ENCODE measurements at places on chromosomes 4 and X.

GRCh38 chr4:120406960-120407359, 340.3 kb upstream of the MAD2L1 start:
- no peak for DNase-seq

DNA sequence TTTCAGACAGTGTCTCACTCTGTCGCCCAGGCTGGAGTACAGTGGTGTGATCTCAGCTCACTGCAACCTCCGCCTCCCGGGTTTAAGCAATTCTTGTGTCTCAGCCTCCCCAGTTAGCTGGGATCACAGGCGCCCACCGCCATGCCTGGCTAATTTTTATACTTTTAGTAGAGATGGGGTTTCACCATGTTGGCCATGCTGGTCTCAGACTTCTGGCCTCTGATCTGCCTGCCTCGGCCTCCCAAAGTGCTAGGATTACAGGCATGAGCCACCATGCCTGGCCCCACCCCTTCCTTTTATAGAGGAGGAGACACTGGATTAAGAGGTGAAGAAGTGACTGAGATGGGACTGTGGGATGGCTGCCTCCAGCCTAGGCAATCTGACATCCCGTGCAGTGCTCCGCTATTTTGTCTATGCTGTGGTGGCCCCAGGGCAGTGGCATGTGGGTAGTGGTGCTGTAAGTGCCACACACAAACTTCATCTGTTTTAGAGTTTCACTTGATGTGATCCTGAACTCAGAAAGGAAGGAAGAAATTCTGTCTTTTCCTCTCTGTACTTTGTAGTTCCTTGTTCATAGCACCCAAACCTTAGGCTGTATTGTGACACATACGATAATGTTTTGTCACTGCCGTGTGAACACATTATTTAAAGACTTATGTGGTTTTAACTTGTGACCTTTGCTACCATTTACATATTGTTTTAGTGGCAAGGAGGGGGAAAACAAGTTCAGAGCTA, 48.9 kb downstream of the FNIP2 start:
- DNase-seq, result no peak

DNA sequence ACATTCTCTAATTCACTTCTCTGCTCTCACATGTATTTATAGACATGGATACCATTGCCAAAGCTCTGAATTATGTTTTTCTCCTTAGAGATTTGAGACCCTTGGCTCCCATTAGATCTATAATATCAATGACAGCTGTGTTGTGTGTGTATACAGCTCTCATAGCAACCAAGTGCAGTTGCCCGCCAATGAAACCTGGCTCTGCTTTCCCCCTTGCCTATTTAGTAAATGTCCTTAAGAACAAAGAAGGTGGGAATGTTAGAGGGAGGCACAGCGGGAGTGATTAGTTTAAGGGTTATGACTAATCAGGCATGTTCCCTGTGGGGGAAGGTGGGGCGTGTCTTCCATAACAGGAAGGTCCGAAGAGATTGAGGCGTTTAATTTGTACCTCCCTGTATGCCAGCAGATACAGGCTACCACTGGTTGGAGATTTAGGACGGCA, 100.5 kb upstream of the TBC1D9 start:
- no peak for DNase-seq

DNA sequence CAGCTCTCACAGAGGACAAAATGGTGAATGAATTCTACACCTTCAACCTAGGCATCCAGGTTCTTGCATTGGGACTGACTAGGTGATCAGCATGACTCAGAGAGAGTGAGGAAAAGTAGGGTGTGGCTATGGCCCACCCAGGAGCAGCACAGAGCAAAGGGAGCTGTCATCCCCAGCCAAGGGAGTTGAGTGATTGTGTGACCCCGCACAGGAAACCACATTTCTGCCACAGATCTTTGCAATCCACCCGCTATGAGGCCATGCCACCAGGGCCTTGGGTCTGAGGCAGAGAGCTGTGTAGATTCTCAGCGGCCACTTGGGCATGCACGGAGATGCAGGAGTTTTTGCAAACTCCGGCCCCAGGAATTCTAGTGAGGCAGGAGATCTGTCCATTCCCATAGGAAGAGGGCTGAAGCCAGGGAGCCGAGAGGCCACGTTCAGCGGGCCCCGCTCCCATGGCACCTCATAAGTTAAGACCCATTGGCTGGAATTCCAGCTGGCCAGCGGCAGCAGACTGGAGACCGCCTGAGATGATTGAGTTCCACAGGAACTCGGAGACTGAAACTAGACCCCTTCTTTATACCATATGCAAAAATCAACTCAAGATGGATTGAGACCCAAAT, 75.9 kb downstream of the NAA11 start:
- no peak for DNase-seq

- no peak for DNase-seq
Observed at GRCh38 chrX:40049084-40049641, 48.6 kb downstream of the BCOR start.

GRCh38 chr4:183675625-183676024, 16.5 kb downstream of the TRAPPC11 start:
- DNase-seq, result no peak

DNA sequence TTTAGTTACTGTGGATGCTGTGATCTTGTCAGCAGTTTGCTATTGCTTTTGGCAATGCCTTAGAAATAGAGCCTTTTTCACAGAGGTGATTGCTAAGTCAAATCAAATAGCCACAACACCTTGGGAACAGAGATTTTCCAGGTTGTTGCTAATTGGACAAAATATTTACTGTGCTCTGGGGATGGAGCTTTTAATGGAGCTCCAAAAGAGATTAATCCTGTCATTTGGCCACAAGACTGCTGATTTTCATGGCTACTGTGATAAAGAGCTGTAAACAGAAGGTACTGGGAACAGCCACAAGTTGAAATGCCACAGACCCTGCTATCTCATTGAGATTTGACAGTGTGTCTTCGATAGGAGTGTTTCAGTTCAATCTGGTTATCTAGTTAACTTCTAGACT, 1715.2 kb upstream of the ADGRL3 start:
- no peak for DNase-seq

DNA sequence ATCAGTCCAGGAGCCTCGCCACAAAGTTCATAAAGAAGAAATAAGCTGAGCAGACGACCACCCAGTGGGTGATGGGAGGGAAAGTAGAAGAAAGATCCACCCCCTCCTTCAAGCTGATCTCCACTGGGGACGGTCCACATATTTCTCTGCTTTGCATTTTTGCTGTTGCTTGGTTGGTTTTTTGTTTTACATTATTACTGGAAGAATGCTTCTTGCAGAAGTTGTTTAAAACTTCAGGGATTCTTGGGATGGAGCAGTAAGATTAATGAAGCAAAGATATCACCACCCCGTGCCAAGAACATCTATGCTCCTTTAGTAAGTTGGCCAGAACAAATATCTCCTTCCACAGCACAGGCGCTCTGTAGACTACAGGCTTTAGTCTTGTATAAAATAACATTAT, 30.1 kb downstream of the LGI2 start:
- no peak for DNase-seq

DNA sequence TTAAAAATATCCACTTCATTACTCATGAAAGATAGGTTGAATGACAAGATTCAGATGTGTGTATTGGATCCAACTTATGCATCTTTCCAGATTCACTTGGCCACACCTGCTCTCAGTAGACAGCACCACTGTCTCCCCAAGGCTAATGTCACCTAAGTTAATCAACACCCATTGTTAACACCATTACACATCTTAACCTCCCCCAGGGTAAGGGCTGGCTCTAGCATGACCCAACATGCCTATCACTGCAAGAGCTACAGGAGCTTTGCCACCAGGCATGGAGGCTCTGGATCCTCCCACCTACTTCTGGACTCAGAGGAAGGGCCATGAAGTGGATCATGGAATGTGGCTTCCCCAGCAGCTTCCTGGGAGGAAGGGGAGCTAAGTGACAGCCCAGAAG, 32.8 kb upstream of the LSM6 start:
- DNase-seq, result no peak

GRCh38 chrX:79133904-79134303, 10.6 kb upstream of the GPR174 start:
- DNase-seq, result peak; percentile 69

DNA sequence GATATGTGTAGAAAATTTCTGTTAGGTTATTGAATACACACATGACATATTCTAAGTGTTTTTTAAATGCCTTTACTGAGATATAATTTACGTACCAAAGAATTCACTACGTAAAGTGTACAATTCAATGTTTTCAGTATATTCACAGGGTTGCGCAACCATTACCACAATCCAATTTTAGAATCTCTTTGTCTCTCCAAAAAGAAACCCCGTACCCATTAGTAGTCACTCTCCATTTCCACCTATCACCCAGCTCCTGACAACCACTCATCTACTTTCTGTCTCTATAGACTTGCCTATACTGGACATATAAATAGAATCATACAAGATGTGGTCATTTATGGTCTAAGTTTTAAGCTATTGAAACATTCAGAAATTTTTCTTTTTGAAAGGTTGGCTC, 53.0 kb upstream of the FBXW7 start:
- DNase-seq, result no peak

DNA sequence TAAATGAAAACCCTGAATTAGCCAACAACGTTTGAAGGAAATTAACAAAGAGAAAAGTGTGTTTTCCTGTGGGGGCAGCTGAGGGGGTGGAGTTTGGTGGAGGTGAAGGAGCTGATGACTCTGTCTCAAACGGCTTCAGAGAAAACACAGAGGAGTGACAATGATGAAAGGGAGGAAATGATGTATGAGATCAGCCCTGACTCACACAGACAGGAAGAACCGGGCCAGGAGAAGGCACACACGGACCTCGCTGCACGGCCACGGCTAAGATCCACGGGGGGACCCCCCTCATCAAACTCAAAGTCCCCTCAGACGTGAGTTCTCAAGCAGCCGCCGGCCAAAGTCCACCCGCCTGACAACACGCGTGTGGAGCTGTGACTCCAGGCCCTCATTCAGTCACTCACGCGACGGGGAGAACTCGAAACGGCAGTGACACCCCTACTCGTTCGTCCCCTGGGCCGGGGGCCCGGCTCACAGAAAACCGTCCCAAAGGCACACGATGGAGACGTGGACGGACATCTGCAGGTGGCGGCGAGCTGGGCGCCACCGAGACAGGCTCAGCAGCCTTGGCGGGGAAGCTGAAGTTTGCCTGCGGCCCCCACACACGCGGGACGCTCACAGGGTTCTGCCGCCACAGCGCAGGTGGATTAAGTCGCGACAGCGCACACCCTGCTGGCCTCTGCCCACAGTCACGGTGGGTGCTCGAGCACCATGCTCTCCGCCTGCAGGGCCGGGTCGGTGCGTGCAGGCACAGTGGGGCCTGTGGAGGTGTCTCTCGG, 28.8 kb downstream of the PPP2R3B start:
- peak; percentile 54 for DNase-seq

- no peak for DNase-seq
Observed at GRCh38 chr4:87405211-87405820, 14.3 kb upstream of the HSD17B11 start.

- DNase-seq, result no peak
Observed at GRCh38 chrX:42047886-42048285, 124.5 kb upstream of the CASK start.

GRCh38 chrX:43682726-43683125, 26.6 kb downstream of the MAOA start:
- no peak for DNase-seq

- DNase-seq, result no peak
Observed at GRCh38 chrX:45719751-45720501, 519.2 kb upstream of the DIPK2B start.

DNA sequence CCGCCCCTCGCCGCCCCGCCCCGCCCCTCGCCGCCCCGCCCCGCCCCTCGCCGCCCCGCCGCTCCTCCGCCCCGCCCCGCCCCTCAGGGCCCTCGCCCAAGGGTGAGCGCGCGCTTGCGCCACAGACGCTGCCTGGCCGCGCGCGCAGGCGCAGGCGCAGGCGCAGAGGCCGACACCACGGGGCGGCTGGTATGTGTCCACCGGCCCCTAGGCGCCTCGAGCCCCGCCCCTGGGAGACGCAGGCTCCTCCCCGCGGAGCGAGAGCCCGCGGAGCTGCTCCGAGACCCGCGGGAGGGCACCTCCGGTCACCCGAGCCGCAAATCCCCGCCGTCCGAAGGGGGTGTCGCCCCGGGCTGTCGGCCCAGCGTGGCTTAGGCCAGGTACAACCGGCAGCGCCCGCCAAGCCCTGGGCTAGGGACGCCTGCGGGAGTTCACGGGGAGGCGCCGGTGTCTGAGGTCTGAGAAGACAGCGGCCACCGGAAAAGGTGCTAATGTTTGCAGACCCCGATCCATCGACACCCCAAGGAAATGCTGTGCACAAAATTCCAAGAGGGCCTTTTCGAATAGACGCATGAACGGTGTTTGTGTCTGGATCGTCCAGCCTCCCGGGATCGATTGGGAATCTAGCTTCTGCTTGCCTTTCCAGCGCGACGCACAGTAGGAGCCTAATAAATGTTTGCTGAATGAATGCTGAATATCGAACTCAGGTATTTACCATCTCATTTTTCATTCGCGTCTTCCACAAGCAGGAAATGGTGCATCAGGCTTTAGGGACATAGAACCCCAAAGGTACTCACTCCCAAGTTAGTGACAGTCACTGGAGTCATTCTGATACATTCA, 473 bp upstream of the CCNQ start:
- peak; percentile 92 for DNase-seq

GRCh38 chrX:17542123-17542522, 167.1 kb downstream of the NHS start:
- DNase-seq, result no peak

GRCh38 chr4:98006814-98007412, 136.4 kb downstream of the STPG2 start:
- no peak for DNase-seq
